Mucosa of gallbladder (tissue), 1 donor: ENCODE measurements at places on chromosomes 3 and 15. TPM values are rescaled to one million over a fixed set of nuclear protein-coding genes. Genes with fewer than 3 reads are reported as not detected.

The NFKBIZ gene
- 190 TPM for total RNA-seq

The FRMD4B gene
- 34.1 TPM for total RNA-seq

The TM6SF1 gene
- 7.2 TPM for total RNA-seq

The KCNMB3 gene
- 3.1 TPM for total RNA-seq

DNA sequence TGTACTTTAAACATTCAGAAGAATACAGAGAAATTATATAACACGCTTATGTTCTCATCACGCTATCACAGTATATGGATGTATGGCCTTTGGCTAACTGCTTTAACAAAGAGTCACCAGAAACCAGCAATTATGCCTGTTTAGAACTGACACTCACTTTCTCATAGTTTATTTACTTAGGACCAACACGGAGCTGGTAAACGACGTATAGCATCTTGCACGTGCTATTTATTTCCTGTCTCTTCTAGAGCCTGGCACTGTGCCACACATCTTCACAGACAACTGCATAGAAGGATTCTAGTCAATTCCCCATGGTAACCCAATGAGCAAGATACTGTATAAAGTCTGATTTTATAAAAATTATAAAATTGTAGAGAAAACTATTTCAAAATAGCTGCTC, 43.6 kb downstream of the TBC1D2B start:
- no peak for DNase-seq

- DNase-seq = no peak
These were observed 66.5 kb upstream of the DAZL start for GRCh38 chr3:16671690-16672089.

DNA sequence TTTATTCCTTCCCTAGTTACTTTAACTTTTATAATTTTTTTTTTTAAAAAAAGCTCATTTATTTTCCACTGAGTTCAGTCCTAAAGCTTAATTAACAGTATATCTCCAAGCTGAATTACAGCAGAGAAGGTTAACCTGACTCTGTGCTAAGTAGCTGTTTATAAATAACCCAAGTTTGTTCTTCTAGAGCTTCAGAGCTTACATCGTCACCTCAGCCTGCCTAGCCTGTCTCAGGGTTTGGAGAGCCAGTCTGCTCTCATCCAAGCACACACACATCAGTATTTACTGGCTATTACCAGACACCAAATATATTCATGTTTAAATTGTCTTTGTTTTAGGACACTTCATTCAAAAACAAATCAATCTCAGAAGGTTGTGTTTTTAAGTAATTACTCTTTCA, 154.9 kb downstream of the CDIN1 start:
- DNase-seq = no peak
